ENCODE measurements at places on chromosomes 7 and 10.

DNA sequence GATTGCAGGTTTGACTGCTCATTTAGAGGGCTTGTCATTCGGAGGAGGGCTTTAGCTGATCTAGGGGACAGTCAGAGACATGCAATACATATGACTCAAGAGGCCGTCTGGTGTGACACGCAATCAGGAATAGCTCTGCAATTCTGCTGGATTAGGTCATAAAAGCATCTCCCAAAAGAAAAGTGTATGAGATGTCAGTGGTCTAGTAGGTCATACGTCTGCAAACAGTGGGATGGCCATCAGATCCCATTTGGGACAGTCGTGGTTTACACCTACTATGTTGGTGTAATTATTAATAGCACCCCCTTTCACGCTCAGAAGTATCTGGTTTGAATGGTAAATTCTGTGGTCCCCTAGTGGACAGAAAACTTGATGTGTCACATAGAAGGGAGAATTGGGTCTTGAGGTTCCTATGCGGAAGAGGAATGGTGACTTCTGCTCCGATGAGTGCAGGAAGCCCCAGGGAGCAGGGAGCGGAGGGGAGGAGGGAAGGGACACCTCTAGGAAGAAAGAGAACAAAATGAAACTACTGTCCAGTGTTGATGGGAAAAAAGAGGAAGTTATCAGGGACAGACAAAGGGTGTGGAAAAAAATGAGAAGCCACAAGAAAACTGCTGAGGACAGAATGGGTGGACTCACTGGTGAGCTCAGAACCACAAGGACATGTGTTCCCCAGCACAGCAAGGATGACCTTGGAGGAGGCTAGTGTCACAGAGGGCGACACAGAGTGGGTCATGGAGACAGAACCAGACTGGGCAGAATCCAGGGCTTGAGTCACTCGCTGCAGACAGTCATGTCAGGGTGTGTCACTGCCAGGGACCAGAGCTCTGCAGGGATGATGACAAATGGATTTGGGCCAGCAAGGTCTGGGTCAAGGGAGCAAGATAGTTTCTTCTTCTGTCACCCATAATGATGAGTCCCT is 59.9 kb downstream of the MAP3K8 start:
- peak; percentile 35 for DNase-seq

- DNase-seq = no peak
These were observed 11.4 kb downstream of the ELN start for GRCh38 chr7:74039337-74039736.

DNA sequence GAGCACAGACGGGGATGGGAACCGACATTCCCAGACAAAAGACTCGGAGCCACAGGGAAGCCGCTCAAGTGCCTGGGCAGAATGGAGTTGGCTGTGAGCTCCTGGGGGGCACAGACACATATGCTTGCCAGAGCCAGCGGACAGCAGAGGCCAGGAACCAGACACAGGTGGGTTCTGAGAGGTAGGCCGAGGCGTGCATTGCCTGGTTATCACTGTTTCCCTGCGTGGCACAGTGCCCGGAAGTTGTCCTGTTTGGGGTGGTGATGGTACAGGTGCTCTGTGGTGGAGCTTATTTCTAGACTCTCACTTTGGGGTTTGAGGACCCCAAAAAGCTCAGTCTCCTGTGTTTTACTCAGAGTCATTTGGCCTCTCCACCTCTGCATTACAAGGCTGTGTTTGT is 2.5 kb downstream of the PALD1 start:
- no peak for DNase-seq

- DNase-seq = no peak
These were observed 41.3 kb downstream of the ZNF438 start for GRCh38 chr10:30990351-30990750.

GRCh38 chr10:75469006-75469616 is 37.7 kb downstream of the LRMDA start:
- DNase-seq = no peak

- no peak for DNase-seq
These were observed 39.3 kb downstream of the TMEM270 start for GRCh38 chr7:73900286-73900685.

DNA sequence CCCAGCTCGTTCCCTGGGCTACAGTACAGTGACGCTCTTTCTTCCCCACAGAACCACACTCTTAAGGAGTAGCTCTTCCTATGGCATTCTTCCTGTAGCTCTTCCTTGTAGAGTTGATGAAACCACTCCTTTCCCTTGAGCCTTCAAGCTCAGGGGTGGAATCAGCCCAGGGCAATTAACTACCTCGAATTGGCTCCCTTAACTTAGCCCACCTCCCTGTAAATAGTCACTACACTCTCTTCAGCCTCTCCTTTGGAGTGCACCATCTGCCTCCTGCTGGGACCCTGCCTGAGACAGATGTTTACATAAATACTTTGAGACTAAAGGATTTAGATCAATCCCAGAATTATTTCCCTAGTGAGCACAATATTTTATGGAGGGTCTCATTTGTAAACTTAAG is 537.8 kb upstream of the AUTS2 start:
- DNase-seq = no peak

- no peak for DNase-seq
These were observed 39.3 kb upstream of the TMEM26 start for GRCh38 chr10:61492364-61492995.

DNA sequence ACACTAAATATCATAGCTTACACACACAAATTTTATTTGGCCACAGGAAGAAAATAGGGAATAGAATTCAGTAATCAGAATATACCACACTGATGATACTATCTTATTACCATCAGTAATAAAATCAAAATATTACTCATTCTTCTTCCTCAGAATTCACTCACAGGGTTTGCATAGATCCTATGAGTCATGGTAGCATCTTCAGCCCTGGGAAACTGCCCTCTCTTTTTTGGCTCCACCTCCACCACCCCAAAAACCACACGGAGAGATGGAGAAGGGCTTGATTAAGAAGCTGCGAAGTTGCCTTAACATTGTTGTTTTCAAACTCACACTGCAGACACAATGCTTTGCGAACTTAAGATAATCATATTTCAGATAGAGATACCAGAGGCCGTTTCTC is 154.1 kb upstream of the AHR start:
- no peak for DNase-seq

- no peak for DNase-seq
These were observed 150.2 kb downstream of the CDC14C start for GRCh38 chr7:49074538-49074937.

- no peak for DNase-seq
These were observed 113.2 kb upstream of the INHBA start for GRCh38 chr7:41816111-41816510.

GRCh38 chr10:60960913-60961312 is 16.9 kb upstream of the RHOBTB1 start:
- DNase-seq = no peak

DNA sequence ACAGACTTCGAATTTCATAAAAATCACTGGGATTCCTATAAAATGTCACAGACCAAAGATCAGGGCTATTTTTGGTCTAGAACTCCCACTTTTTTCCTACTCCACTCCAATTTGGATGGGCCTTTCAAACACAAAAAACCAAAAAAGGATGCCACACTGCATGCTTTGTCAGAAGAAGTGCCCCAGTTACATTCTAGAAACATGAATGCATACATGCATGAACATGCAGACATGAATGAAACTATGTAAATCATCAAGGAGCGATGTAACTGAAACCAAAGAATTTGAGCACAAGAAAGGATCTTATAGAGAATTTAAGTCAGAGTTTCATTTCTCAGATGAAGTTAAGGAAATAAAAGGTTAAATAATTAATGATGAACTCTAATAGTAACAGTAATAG is 31.8 kb upstream of the FAM133B start:
- no peak for DNase-seq

- no peak for DNase-seq
These were observed 50.0 kb downstream of the ESYT2 start for GRCh38 chr7:158779061-158780000.

DNA sequence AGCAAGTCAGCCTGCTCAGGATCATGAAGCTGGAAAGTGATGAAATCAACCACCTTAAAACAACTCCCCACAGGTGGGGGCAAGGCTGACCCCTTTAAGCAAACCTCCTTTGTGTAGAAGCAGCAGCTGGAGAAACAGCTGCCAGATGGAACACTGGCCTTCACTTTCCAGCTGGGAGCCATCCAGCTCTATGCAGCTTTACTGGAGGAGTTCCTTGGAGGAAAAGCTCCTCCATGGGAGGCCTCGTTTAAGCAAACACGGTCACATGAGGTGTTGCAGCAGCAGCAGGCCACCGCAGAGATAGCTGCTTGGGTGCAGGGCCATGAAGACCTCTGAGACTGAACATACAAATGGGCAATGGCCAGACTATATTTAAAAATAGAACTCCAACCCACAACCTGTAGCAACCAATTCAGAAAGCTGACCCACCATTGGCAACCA is 13.0 kb upstream of the DLG5 start:
- peak; percentile 30 for DNase-seq

- no peak for DNase-seq
These were observed 63.7 kb downstream of the ZNRF2 start for GRCh38 chr7:30348083-30348560.
